ENCODE measurements at places on chromosomes 6 and 20.

- no peak for DNase-seq
These were observed 119.0 kb upstream of the STMND1 start for GRCh38 chr6:16982807-16983206.

- DNase-seq, result no peak
These were observed 23.6 kb downstream of the BNIP5 start for GRCh38 chr6:36312854-36313648.

DNA sequence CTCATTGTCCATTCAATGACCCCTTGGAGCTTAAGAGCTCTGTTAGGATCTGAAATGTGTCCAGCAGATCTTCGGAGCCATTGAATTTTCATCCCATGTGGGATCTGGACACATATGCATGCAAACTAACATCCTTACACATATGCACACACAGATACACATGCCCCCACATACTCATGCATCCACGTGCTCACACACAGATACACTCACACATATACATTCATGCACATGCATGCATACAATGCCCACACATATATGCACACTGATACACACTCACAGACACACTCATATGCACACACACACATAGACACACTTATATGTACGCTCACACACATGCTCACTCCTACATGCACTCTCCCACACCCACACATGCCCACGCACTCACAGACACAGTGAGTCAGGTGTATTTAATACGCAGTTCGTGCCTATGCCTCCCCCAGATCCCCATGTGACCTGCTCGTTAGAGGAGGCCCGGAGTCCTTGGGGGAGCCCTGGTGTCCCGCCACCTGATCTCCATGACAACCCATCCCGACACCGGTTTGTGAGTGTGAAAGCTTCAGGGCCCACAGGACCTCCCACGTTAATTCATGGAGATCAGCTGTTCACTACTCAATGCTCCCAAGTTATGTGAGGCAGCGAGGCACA, 121.9 kb upstream of the SULF2 start:
- no peak for DNase-seq

DNA sequence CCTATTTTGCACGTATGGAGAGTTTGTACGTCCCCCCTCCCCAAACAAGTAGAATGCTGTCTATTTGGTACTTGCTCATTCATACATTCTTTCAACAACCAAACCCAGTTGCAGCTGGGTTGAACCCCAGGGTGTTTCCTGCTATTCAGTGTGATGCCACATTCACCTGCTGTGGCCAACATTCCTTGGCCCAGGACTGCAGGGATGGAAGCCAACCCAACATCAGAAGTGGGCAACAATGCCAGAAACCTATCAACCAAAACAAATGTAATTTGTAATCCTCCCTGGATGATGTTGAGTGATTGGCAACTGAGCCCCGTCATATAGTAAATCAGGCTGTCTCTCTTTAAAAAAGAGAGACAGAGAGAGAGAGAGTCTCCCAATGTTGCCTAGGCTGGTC, 8.9 kb downstream of the NT5E start:
- no peak for DNase-seq

GRCh38 chr20:36745234-36745926, 510 bp downstream of the NDRG3 start:
- no peak for DNase-seq

- no peak for DNase-seq
These were observed 284.0 kb upstream of the DEFB112 start for GRCh38 chr6:50333696-50334095.

- DNase-seq, result peak; percentile 91
These were observed 19.5 kb downstream of the ZNF311 start for GRCh38 chr6:28985462-28986164.

- no peak for DNase-seq
These were observed 128.5 kb upstream of the SYNDIG1 start for GRCh38 chr20:24340933-24341332.

GRCh38 chr6:101851911-101852310, 458.4 kb downstream of the GRIK2 start:
- DNase-seq, result no peak

DNA sequence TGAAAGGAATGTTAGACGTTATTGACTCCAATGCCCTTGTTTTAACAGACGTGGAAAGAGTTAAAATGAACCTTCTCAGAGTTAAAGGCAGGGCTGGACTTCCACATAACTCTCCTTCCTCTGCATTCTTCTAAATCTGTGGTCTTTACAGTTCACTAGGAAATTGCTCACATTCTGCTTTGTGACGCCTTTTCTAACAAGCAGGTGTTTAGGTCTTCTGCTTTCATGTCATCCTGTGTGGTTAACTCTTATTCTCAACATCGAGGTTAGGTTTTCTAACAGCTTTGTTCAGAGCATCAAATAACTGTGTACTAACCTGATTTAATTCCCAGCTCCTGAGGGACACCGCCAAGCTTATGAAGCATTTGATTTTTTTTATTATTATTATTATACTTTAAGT, 81.3 kb upstream of the NT5E start:
- no peak for DNase-seq

DNA sequence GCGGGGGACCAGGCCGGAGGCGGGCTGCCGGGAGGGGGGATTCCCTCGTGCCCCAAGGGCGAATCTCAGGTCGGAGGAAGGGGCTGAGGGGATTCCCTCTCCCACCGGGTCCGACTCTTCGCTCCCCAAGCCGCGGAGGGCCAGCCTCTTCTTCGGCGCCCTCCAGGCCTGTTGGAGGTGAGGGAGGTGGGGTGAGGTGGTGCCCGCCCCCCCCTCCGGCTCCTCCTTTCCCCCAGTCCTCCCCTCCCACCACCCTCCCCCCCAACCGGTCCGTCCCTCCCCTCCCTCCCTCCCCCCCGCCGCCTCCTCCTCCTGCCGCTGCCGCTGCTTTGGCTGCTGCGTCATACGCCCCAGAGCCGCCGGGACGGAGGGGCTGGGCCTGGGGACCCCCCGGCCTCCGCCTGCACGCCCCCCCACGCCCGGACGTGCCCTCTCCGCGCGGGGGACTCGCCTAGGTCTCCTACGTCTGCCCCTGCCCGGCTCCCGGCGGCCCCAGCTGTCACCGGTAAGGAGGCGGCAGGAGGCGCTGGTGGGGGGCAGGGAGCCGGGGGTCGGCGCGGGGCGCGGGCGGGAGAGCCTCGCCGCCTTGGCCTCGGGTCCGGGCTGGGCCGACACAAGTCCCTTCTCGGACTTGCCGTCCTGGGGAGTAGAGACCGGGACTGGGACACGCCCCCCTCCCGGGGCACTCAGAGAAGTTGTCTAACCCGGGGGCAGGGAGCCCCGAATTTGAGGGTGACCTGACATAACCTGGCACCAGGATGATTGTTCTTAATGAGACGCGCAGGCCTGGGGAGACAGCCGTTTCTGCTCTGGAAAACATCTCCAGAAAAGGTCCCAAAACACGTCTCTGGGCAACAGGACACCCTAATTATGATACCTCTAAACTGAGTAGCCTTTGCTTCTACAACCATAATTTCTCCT, at the start of gene PHF1:
Gene PHF1, plus strand, starts transcription at position 304 of the 921 bp plus-strand sequence. CDS start 1,250 bp downstream, outside the sequence.
- DNase-seq, result no peak

- peak; percentile 39 for DNase-seq
These were observed 84.6 kb downstream of the PDE7B start for GRCh38 chr6:135935941-135936601.

- no peak for DNase-seq
These were observed 105.6 kb downstream of the ZDHHC14 start for GRCh38 chr6:157486572-157486971.

- DNase-seq, result no peak
These were observed 31.3 kb upstream of the AFDN start for GRCh38 chr6:167795321-167795811.

DNA sequence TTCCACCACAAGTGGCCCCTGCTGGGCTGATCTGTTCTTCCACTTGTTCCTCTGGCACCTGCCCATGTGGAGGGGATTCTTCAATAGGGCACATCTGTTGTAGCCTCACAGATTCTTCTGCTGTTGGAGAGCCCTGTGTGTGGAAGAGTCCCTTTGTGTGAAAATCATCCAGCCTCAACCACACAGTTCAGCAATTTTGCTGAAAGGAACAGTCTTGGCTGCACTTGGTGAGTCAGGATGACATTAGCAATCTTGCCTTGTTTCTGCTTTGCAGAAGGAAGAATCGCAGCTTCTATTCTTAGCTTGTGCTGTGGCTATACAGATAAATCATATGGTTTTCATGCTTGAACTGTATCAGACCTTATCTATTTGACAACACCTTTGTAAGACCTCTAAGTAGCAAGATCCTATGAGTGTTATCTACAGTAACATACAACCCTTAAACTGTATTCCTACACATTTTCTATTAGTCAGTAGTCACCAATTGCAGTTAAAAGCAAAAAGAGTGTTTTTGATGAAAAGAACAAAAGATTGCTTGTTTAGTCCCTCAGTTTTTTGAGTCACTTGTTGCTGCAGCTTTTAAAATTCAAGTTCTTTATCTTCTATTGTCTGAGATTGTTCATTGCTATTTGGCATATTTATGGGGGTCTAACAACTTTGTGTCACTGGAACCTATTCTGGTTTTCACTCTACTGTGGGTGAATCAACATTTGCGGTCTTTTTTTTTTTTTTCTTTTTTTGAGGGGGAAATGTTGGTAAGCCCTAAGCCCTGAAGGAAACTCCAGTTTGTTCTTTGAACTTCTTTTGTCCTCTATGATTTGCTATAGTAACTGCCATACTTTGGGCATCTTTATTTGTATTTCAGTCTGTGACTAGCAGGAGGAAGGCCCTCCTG, 231.6 kb downstream of the TFAP2B start:
- DNase-seq, result no peak

- no peak for DNase-seq
These were observed 19.2 kb downstream of the MAPK13 start for GRCh38 chr6:36149476-36149875.

DNA sequence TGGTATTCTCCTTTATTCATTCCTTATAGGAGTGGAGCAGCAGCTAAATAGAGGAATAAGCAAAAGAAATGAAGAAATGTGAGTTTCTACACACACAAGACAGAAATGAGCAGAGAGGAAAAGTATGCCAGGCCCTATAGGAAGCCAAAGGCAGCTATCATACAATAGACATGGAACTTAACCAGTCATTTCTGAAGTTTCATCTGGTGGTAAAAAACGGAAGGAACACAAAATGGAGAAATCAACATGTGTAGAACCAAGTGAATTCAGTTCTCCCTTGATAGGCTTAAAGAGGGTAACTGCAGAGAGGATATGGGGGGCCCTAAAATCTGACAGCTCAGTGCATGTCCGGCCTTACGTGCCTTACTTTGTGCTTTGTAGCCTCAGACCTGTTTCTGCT, 44.6 kb downstream of the TSBP1 start:
- DNase-seq, result no peak

DNA sequence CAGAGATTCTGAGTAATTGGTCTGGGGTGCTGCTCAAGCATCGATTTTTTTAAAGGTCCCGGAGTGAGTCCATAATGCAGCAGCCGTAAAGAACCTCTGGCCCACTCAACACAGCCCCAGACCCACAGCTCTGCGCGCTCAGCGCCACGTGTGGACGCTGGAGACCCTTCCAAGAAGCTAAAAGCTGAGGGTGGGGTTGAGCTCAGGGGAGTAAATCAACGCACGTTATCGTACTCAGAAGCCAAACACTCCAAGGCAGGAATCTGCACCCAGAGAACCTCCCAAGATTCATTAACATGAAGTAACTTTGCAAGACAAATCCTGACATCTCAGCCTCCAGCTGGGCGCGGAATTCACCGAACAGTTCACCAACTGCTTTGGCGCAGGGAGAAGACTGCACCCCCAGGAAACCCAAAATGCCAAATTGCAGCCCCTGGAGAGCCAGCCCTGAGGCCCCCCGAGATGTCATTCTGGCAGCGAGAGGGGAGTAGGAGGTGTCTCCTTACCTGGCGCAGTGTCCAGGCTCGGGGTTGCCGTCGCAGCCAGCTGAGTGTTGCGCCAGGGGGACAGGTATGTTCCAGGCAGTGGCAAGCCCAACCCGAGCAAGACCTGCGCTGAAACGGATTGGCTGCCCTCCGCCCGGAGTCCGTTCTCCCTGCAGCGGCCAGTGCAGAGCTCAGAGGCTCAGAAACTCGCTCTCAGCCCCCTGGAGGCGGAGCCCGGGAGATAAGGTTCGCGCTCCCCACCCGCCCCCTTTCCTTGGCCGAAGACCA, at the start of gene COL21A1:
Gene COL21A1, minus strand, starts transcription at position 700 of the 773 bp plus-strand sequence. CDS start 64,962 bp downstream, outside the sequence.
- DNase-seq, result no peak

DNA sequence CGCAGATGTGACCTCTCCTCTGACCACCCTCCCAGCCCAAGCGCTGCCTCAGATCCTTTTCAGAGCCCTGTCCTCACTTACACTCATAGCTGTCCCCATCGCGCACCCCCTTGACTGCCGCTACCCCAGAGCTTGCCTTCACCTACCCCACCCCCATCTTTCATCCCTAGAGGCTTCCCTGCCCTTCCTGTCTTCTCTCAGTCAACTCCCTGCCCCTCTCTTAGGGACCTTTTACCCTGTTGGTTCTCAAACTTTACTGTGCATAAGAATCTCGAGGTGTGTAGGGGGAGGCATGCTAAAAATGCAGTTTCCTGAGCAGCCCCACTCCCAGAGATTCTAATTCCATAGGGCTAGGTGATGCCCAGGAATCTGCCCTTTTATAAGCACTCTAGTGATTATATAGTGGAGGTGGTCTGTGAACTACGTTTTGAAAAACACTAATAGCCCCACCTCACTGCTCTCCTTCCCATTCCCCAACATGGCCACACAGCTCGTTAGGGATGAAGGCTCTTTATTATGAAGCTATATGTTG, 725 bp downstream of the TM9SF4 start:
- DNase-seq, result no peak

DNA sequence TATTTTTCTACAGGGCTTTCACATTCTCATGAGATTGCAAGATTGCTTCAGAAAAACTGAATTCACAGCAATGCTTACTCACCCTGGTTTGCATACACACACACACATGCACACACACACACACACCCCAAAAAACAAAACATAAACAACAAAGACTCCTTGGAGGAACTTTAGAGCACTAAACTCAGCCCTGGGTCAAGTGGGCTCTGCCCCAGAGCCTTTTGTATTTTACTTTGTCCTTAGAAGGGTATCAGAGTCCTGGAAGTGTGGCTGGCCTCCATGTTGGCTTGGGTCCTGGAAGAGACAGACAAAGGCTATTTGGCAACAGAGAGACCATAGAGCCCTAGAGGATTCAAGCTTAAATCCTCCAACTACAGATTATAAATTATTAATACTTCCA, 8.0 kb upstream of the CST9 start:
- DNase-seq, result no peak

DNA sequence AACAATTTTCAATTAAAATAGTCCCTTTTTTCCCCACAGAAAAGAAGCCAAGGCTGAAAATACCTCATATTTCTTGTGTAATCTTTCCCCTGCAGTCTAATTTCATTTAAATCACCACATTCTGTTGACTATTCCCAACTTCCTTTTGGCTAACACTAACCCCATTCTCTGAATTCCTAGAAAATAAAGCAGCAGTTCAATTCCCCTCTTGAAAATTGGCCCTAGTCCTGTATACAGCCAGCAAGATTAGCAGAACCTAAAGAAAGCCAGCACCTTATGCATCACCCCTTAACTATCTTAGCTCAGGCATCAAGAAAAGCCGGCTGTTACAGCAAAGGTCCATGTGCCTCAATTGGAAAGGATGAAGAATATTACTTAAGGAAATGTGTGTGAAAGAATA, 69.7 kb downstream of the MDN1 start:
- no peak for DNase-seq

GRCh38 chr6:25456249-25457040, 177.3 kb downstream of the CARMIL1 start:
- peak; percentile 50 for DNase-seq
